ENCODE measurements at places on chromosomes 4 and X.

- no peak for DNase-seq
These were observed 43.2 kb downstream of the MANBA start for GRCh38 chr4:102717448-102718092.

- no peak for DNase-seq
These were observed 61.9 kb downstream of the PDGFRA start for GRCh38 chr4:54290980-54291379.

GRCh38 chrX:13937370-13938050 is 92.2 kb downstream of the GEMIN8 start:
- no peak for DNase-seq

DNA sequence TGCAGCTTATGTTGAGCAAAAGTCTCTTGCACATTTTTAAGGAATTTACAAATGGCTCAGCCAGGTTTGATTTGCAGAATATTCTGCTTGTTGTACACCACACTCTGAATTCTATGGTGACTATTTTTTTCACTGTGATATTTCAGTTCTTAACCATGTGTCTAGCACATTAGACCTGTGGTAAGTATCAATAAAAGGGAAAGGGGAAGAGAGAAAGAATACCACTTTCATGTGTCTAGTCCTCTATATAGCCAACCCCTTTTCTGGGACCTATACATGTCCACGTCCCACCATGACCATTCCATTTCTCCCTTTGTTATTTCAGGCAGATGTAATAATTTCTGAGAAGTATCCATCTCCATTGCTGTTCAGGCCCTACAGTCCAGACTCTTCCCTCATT is 121.3 kb upstream of the PNPLA4 start:
- DNase-seq: no peak

DNA sequence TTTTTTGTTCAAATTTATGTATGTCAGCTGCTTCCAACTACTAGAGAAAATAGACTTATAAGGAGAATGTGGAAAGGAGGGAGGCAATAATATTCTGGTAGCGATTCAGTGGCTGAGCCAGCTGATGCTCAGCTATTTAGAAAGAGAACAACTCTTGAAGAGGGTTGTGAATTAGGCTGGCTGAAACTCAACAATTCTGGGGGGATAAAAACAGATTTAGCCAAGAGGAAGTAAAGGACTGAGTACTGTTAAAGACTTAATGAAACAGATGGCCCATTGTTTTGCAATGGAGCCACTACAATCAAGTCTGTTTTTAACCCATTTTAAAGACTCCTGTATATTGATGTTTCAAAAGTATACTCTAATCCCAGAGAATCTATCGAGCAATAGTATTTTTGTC is 1058.9 kb downstream of the C4orf33 start:
- no peak for DNase-seq

DNA sequence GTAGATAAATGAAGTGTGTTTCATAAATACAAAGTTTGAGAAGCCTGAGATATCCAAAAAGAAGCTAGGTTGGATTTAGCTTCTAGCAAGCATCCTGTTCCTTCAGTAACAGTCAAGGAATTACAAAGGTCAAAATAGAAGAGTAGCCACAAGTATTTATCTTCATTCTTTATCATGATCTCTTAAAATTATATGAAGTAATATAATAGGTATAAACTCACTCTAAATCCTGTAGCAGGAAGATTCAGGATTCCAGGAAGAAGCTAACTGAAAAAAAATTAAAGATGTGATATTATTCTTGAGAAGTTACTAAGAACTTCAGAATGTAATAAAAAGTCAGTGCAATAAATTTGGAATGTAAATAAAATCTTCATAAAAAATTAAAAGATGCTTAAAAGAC is 31.1 kb upstream of the RXFP1 start:
- no peak for DNase-seq

GRCh38 chrX:71953391-71953790 is 42.7 kb downstream of the NHSL2 start:
- no peak for DNase-seq

DNA sequence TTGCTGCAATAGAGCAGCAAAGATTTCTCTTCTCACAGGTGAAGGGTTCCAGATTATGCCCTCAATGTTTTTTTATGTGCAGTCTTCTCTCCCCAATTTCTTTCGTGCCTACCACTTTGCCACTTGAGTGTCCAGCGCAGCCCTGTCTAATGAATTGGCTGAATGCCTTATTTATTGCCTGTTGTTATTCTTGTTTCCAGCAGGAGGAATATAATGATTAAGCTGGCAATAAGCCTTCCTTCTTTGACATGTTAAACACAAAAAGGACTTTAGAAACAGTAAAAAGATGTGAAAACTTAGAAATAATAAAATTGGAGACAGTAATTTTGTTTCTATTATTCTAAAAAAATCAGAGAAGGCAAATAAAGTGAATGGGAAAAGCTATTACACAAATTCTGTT is 34.6 kb upstream of the FRAS1 start:
- DNase-seq: no peak

- DNase-seq: no peak
These were observed 717.0 kb downstream of the CCSER1 start for GRCh38 chr4:90844241-90844640.

GRCh38 chr4:78787392-78788006 is 11.3 kb downstream of the BMP2K start:
- no peak for DNase-seq

DNA sequence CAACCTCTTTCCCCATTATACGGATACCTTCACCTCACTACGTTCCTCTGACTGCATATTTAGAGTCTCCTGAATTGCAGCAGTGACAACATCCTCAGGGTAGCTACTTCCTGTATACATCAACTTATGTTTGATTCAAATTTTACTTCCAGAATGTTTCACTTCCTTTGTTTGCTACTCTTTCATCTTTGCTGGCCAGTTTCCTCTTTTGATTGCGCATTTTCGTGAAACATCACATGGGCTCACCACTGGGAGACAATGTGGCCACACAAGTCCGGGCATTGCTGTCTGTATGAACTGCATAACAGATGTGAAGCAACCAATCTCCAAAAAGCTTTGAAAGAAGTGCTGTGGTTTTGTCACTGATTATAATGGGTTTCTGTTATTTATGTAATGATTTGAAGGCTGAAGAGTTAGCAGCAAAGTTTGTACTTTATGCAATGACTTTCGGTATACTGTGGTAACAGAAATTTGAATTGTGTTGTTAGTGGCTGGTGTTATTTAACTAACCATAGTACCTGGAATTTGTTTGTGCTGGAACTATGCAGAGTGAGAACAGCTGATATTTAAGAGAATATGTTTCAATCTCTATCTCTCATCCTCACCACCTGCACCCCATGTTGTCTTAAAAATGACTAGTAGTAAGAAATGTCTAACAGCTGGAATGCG is 7.4 kb downstream of the SNCA start:
- peak; percentile 24 for DNase-seq

- DNase-seq: no peak
These were observed 161.7 kb downstream of the BRWD3 start for GRCh38 chrX:80648023-80648422.

- DNase-seq: no peak
These were observed 90.1 kb downstream of the ATP8A1 start for GRCh38 chr4:42566835-42567234.

GRCh38 chr4:148288448-148288847 is 153.8 kb downstream of the NR3C2 start:
- DNase-seq: no peak

DNA sequence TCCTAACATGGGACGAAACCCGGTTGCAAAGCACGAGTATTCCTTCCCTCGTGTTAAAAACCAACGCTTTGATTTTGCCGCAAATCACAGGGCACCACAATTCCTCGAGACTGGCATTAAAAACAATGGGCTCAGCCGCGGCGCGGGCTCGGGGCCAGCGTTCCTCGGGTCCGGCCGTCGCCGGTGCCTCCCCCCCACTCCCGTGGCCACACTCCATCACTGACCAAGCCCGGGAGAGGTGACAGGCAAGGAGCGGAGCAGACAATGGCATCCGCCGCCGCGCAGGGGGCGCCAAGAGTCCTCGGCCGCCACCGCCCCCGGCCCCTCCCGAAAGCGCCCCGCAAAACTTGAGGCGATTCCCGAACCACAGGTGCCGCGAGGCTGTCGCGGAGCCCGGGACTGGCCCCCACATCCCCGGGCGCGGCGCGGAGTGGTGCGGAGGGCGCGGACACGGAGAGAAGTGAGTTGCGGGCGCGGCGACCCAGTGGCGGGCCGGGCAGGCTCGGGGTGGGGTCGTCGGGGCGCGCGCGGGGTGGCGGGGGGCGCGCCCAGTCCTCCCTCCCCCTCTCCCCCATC is 445 bp downstream of the AP1S2 start:
- peak; percentile 23 for DNase-seq

- no peak for DNase-seq
These were observed 91.3 kb upstream of the GALNTL6 start for GRCh38 chr4:171721937-171722336.

GRCh38 chr4:70365479-70365878 is 4.9 kb downstream of the SMR3A start:
- DNase-seq: no peak

GRCh38 chrX:120380699-120381098 is 18.8 kb downstream of the ATP1B4 start:
- DNase-seq: peak; percentile 37

- no peak for DNase-seq
These were observed 201.0 kb upstream of the ARSJ start for GRCh38 chr4:114180481-114180880.

GRCh38 chr4:41256740-41257256 is at the start of gene UCHL1:
UCHL1 (plus strand) TSS chr4:41256928; CDS start chr4:41256977, 49 bp downstream.
- DNase-seq: no peak

DNA sequence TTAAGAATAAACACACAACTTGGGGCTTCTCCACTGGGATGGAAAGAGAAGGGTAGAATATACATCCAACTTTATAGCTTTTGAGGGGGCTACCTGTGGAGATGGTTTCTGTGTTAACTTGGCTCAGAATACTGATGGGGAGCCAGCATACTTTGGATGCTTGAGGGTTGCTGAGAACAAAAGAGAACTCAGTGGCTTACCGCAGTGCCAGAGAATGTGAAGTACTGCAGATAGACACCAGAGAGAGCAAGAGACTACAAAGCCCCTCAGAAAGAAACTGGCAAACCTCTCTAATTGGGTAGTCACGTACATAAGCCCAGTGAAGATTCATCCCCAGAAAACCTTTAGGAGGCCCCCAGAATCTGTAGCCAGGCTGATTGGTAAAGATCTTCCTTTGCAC is 214.4 kb downstream of the DCHS2 start:
- no peak for DNase-seq

DNA sequence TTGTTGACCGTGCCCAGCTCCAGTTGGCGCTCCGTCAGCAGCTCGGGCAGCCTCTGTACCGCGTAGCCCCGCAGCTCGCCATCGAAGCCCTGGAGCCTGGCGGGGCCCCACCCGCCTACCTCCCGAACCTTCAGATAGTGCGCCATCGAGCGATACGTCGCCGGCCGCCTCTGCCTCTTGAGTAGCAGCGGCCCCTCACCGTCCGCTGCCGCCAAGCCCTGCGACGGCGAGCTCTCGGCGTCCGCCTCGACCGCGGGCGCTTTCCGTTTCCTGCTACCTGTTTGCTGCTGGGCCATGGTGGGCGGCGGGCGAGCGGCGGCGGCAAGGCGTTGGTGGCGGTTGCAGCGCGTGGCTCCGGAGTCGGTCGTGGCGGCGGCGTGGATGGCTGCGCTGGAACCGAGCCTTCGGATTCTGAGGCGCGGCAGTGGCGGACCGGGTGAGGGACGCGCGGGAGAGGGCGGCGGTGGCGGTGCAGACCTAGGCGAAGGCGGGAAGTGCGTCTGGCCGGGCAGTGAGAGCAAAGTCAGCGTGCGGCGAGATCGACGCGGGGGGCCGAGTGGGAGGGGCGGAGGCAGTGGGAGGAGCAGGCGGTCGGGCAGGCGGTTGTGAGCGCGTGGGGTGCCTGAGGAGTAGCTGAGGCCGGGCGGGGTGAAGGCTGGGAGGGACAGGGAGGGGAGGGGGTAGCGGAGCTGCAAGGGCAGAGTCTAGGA is at the start of gene DCAF12L1:
DCAF12L1 (minus strand) TSS at position 502 of the 710 bp plus-strand sequence; CDS start at position 296, 206 bp downstream.
- no peak for DNase-seq

DNA sequence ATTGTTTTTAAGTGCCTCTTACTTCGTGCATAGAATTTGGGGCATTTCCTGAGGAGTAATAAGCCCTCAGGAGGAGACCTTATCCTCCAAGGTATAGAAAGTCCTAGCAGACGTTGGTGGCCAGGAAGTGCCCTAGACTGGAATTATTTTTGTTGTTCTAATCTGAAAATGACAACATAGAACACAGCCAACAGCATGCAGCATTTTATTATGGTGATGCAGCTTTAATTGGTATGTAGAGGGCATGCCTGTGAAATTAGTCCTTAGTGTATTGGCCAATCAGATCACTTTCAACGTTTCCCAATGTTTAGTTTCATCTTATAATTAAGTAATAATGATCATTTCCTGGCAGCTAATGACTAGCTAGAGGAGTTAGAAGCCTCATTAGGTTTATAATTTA is 199.2 kb downstream of the SHROOM3 start:
- DNase-seq: no peak

- no peak for DNase-seq
These were observed 8.2 kb downstream of the ARAP2 start for GRCh38 chr4:36236159-36236558.

GRCh38 chr4:1783015-1783414 is 10.1 kb upstream of the FGFR3 start:
- no peak for DNase-seq

- no peak for DNase-seq
These were observed 76.1 kb downstream of the BCOR start for GRCh38 chrX:40021647-40022046.

DNA sequence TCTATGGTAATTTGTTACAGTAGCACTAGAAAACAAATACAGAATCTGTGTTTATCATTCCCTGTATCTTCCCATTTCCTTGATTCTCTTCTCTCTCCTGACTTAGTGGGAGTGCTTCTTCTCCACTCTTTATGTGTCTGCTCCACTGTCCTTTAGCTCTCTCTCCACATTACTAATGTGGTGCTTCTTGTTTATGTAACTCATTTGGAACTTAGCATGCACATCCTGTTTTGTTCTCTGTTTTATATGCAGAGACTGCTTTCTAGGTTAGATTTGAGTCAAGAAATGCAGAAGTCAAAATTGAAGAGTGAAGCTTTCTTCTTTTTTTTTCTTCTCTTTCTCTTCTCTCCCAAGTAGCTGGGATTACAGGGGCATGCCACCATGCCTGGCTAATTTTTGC is 25.9 kb downstream of the ADH1A start:
- DNase-seq: no peak

GRCh38 chr4:38160487-38161207 is 200.4 kb downstream of the PTTG2 start:
- peak; percentile 84 for DNase-seq

DNA sequence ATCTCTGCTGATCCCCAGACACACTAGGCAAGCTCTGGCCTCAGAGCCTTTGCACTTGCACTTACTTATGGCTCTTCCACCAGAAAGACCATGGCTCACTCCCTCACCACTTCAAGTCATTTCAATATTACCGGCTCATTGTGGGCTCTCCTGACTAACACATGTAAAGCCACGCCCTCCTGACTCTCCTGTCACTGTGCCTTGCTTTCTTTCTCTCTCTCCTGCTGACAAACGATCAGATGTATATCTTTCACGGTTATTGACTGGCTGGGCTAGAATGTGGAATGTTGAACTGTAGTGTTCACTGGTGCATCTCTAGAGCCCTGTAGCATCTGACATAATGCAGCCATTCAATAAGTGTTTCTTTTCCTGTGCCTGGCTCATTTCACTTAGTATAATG is 425.1 kb downstream of the RAB28 start:
- no peak for DNase-seq
